Fibroblast of skin of abdomen (primary cell): ENCODE measurements at places on chromosomes 2 and 18.

GRCh38 chr18:75073654-75074053 lies 135.3 kb downstream of the PTGR3 start:
- DNase-seq, result no peak

DNA sequence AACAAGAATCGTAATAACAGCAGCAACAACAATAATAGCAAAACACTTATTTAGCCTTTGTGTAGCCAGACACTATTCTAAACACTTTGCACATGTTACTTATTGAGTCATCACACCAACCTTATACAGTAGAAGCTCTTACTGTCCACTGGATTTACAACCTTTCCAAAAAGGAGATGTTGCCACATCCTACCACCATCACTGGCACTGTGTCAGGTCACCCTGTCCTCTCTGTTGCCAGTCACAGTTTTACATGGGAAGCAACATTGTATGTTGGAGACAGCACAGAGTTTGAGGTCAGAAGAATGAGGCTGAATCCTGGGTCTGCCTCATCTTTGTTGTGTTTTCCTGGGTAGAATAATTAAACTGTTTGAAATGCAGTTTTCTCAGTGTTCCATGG lies 201.4 kb upstream of the EPAS1 start:
- DNase-seq, result no peak

- no peak for DNase-seq
Observed at GRCh38 chr2:81334046-81334445, 1029.5 kb upstream of the LRRTM1 start.

DNA sequence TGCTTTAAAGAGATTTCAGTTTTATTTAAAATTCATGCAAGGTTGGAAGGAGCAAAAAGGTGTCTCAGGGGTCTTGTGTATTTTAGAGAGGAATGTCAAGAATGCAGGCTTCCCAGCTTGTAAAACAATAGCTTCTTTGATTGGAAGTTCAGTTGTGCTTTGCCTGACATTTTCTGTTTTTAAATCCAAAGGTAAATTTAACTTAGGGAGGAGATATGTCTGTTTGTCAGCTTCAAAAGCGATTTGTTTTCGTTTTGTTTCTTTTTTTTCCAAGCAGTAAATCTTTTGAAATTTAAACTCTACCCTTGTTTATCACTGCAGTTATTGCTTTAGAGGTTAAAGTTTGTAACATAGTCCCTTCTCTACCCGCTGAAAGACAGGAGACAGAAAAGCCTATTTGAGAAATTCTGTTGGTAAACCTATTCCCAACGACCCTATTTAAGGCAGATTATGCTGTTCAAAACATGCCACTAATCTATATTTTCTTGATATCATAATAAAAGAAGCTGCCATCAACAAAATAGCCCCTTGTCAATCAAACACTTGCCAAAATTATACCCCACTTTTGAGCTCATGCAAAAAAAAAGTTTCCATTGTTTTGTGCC lies 639.6 kb downstream of the IRS1 start:
- DNase-seq, result no peak

DNA sequence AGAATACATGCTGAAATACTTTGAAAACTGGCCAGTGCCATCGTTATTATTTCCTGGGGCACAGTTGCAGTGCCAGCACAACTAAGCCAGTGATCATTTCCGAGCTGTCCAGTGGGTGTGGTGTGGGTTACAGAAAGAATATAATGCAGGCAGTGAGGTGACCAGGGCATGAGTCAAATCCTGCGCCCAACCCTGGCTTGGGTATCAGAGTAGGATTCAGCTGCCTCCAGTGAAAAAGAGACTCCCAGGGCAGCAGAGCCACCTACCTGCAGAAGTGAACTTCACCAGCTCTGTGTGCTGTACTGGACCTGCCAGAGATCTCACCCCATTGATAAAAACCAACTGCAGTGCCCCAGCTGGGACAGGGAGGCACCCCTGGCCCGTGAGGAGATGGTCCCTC lies 18.0 kb downstream of the SLC9A2 start:
- DNase-seq, result no peak
